Cortex of kidney (tissue), 1 donor: ENCODE measurements at places on chromosomes 4 and X.

DNA sequence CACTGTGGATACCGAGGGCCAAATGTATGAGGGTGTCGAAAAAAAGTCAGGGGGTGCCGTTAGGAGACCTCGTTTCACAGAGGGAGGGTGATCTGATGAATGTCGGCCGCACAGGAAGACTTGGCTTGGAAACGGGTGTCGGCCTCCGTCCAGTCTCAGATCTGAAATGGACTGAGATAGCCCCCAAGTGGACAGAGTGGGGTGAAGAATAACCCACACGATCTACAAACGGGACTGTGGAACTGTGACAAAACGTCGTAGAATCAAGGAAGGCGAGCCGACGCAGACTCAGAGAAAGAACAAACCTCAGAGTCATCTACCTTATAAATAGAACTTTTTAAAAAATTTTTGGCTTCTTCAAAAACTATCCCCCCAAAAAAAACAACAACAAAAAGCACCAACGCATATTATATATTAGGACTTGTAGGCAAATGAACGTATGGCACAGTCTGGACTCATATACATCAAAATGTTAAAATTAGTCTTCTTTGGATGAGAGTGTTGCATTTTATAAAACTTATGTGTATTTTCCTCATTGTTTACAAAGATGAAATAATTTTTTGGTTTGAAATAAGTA is 63.8 kb upstream of the IRF2 start:
- DNase-seq: no peak

GRCh38 chrX:132957211-132958090 is 978 bp downstream of the HS6ST2 start:
- no peak for DNase-seq

DNA sequence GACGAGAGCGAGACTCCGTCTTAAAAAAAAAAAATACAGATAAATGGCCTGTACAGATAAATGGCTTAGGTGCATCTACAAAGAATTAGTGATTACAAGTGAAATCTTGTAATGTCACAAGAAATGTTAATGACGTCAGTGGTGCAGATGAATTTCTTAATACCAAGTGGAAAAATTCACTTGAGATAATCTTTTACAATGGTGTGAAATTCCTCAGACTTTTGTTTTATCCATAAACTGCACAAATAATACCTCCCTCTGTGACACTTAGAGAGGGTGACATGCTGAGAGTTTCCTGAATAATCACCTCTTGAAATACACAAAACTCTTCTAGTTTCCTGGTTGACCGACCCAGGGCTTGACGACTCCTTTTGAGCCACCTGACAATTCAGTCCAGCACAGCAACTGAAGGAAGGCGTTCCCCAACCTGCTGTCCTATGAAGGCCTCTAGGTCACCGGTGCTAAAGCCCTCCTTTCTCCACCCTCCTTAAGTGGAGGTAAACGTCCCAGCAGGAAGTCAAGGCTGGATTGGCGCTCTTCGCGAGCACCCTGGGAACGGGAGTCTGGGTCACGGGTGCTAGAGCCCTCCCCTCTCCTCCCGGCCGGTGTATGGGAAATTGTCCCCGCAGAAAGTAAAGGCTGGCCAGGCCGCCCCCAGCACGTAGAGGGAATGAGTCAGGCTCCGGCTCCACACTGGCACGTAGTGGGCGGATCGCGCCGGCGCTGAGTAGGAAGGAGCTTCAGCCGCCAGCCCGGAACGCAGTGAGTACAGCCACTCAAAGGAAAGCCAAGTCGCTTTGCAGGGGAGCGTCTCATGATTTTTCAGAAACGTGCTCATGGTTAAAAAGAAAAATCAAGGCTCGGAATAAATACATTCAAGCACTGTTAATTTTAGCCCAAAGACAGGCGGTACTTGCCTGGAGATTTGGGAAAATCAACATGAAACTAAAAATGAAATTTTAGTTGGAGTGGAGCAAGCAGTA is at the start of gene TMEM144:
Gene TMEM144, plus strand, starts transcription at position 662 of the 983 bp plus-strand sequence. CDS start 2,182 bp downstream, outside the sequence.
- no peak for DNase-seq

DNA sequence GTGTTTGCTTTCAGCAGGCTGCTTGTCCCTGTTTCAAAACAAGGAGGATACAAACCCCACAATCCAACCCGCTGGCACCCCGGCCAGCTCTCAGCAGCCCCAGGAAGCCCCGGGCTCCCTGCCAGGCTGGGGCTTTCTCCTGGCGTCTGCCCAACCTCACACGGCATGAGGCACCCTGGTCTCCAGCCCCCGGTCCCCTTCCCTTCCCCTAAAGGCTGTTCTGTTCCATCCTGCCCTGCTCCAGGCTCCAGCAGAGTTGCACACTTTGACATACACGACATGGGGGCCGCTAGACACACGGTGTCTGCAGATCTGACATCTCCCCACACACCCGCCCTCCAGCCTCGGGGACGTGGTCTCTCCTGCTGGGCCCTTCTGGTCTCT is 107.7 kb upstream of the ADRA2C start:
- DNase-seq: no peak

DNA sequence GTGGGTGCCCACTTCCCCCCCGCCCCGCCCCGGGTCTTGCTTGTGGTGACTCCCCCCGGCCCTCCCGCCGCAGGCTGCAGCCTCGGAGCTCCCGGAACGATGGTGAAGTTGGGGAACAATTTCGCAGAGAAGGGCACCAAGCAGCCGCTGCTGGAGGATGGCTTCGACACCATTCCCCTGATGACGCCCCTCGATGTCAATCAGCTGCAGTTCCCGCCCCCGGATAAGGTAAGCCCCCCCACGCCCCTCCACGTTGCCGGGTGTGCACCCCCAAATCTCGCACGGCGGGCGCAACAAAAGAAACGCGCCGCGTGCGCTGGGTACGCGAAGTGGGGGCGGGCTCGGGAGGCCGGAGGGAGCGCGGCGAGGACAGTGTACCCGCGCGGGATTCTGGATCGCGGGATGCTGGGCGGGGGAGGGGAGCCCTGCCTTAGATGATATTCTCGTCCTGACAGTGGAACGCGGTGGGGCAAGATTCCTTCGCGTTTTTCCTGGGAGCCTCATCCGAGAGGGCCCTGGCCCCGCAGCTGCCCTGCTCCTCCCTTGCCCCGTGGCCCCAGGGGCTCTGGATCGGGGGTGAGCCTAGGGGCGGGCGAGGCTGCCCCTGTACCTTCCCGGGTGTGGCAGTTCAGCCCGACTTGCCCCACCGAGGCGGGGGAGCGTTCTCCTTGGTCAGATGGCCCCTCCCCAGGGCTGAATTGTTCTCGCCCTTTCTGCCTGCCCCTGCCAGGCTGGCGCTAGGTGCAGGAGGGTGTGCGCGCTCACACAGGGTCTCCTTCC is 819 bp downstream of the NSG1 start:
- DNase-seq: no peak

GRCh38 chrX:9440116-9440844 is 24.6 kb upstream of the TBL1X start:
- DNase-seq: no peak

GRCh38 chr4:154329939-154330338 is 161.7 kb downstream of the DCHS2 start:
- no peak for DNase-seq

- no peak for DNase-seq
Measured at GRCh38 chr4:113739197-113739596, 22.3 kb downstream of the CAMK2D start.

DNA sequence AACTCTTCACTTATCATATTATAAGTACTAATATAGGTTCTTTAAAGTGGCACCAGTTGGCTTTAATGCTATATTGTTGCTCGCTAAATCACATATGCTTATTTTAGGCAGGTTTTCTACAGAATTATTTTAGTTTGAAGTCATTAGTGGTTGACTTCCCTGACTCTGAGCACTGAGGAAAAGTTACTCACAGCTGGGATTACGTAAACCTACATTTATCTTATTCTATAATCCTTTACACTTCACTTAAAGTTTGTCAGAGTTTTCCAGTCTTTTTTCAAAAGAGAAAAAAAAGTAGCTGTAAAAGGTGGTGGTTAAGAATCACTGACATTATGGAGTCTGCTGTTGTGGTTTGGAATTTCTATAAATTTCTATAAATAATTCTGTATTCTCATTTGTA is 5.8 kb downstream of the UGT2B4 start:
- no peak for DNase-seq

DNA sequence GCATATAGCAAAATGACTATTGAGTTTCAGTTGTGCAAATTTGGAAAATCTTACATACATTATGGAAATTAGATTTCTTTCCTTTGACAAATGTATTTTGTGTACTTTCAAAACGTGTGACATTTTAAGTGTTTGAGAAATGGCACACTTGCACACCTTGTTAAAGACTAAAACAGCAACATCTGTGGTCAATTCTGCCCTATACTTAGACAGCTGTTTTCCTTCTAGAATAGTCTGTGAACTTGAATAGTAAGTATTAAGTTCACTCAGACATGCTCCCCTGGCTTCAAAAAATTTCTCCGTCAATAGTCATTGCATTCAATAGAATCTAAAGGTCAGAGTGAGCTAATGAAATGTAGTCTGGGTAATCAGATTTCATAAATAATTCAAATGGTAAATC is 21.7 kb upstream of the TBC1D9 start:
- DNase-seq: no peak

DNA sequence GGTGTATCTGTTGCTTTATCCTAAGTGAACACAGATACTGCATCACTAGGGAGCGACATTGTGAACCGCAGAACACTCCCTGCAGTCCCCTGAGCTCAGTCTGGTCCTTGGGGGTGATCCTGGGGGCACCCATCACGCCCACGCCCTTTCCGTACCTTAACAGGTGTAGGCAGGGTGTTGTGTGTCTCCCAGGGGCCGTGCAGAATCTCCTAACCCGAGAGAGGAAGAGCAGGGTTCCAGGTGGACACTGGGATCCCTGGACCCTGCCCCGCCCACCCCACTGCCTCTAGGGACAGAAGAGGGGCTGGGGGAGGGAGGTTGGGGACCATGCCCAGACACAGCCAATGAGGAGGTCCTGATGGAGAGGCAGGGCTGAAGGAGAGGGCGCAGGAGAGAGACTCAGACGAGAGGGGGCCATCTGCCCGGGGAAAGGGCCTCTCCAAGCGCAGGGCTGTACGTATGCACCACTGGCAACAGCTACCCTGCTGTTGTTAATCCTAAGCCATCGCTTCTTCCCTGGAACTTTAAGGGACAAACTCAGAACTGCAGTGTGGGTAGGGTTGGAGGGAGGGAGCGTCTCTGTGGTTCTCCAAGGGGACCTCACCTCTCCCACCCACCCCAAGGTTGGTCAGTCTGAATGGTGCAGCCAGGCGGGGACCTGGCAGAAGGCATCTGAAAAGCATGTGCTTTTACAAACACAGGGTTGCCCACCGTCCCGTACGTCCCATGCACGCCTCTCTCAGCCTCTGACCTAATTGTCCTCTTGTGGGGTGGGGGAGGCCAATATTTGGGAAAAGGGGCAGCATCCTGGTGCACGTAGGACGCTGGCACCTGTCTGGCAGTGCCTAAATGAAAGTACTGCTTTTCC is 2.5 kb downstream of the P2RY8 start:
- no peak for DNase-seq

DNA sequence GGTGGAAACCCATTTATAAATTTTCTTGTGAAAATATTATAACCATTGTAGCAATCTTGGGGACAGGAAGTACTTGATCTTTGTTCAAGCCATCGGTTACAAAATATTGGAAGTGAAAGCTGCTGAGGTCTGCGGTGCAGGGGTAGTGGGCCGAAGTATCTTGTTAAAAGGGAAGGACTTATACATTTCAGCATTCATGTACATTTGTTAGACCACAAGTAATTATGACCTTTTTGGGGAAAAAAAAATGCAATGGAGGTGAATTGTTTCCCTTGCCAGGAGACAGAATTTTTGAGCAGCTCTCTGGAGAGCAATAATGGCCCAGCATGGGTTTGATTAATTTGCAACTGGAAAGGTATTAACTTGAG is 121.3 kb downstream of the EGF start:
- DNase-seq: no peak

- DNase-seq: no peak
Measured at GRCh38 chrX:155612312-155613224, at the start of gene TMLHE. TSS of gene TMLHE (minus strand) at chrX:155612952. CDS start at chrX:155545276, 67,676 bp downstream.

DNA sequence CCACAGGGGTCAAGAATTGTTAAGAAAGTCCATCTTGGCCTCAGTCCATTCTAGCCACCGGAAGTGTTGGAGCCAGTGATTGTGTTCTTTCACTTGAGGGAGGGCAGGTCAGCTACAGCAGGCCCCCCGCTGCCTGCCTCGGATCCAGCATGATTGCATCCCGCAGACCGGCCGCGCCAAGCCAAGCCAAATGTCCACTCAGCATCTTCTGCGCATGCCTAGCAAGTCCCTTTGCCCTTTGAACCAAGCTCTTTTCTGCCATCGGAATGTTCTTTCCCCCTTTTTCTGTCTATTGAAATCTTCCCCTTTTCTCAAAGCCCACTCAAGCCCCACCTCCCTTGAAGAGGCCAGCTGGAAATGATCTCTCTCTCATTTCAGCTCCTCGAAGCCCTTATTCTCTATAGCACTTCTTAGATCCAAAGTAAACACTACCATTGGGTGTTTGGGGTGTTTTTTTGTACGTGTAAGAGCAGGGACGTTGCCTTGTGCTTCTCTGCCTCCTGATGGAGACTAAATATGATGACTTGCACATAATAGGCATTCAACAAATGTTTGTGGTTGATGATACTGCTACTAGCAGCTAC is 147.8 kb upstream of the BCOR start:
- DNase-seq: no peak

DNA sequence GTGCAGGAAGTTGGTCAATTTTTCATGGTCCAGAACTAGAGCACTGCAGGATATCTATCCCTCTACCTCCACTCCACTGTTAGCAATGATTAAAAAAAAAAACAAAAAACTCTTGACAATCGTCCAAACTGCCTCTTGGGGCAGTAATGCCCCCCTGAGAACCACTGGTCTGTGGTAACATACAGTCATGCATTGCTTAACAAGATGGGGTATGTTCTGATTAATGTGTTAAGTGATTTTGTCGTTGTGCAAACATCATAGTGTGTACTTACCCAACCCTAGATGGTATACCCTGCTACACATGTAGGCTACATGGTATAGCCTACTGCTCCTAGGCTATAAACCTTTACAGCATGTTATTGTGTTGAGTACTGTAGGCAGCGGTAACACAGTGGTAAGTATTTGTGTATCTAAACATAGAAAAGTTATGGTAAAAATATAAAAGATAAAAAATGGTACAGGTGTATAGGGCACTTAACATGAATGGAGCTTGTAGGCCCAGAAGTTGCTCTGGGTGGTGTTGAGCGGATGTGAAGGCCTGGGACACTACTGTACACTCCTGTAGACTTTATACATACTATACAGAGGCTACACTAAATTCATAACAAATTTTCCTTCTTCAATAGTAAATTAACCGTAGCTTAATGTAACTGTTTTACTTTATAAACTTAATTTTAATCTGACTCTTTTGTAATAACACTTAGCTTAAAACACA is 34.1 kb downstream of the ART3 start:
- no peak for DNase-seq

GRCh38 chrX:14865201-14865600 is 7.7 kb downstream of the FANCB start:
- DNase-seq: no peak

DNA sequence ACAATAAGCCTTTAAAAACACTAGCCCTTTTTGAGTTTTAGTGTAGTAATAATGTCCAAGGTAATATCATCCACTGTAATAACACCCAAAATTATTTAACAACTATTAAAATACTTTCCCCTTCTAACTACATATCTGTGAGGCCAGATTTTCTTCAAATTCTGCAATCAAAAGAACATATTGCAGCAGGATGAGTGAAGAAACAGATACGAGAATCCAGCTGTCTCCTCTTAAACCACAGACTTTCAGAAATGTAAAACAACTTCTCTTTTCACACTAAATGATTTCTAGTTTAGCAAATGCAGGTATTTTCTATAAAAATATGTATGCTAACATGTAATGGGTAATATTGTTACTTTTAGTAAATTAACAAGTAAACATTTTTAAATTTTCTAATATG is 148.9 kb downstream of the PRDM5 start:
- no peak for DNase-seq

- no peak for DNase-seq
Measured at GRCh38 chr4:6225469-6225868, 25.1 kb upstream of the JAKMIP1 start.

GRCh38 chr4:178414042-178414441 is 971.8 kb upstream of the AGA start:
- no peak for DNase-seq
